ENCODE measurements at places on chromosomes 12 and 14.

DNA sequence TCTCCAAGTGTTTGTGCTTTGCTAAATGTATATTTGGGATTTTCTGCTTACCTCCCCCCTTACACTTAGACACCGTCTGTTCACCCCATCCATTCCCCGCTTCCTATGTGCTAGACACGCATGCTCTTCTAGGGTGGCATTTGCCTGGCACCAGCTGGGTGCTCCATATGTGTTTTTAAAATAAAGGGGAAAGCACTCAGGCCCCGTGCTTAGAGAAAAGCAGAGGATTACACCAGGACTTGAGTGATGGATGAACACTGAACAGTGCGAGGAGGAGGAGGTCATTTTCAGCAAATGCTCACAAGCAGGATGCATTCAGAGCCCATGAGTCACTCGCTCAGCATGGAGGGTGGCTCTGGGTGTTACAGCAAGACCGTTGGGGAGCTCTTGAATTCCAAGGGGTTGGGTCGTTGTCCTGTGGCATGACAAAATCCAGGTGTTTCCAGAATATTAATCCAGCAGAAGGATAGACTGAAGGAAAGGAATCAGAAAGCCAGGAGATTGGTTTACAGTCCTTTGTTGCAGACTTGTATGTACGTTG, 2.9 kb upstream of the BDKRB1 start:
- DNase-seq: peak; percentile 44

- DNase-seq: peak; percentile 77
Measured at GRCh38 chr14:55416866-55417265, 5.2 kb upstream of the ATG14 start.

GRCh38 chr14:91389150-91389549, 28.5 kb downstream of the CCDC88C start:
- DNase-seq: no peak

- no peak for DNase-seq
Measured at GRCh38 chr12:31035226-31035625, 38.4 kb upstream of the DDX11 start.

DNA sequence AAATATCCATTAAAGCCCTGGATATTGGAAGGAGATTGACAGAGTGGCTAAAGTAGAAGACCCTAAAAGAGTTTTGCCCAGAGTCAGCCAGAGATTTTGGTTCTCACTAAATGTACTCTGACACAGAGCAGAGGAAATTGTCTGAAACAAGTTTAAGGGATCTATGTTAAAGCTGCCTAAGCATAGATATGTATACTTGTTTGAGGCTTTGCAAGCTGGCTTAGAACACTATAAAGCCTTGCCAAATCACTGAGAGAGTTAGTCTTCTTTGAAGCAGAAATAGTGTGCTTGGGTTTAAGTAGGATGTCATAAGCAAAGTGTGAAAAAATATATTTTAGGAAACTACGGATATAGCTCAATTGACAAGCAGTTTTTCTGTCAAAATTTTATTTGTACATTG, 653.5 kb downstream of the FSCB start:
- no peak for DNase-seq

DNA sequence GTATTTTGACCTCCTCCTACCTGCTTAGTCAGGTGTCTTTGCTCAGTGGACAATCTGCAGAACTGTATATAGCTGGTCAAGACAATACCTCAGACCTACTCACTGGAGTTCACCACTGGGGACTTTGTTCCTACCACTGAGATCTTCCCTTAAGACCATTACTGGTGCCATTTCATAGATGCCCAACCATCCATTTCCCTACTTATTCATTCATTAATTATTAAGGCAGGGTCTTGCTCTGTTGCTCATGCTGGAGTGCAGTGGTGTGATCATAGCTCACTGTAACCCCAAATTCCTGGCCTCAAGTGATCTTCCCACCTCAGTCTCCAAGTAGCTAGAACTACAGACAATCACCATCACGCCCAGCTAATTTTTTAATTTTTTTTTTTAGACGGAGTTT, 22.8 kb upstream of the CRADD start:
- DNase-seq: no peak

GRCh38 chr14:99604766-99605298, 825 bp upstream of the CCDC85C start:
- DNase-seq: peak; percentile 75

- DNase-seq: peak; percentile 96
Measured at GRCh38 chr12:91870872-91871707, 274.6 kb downstream of the BTG1 start.

DNA sequence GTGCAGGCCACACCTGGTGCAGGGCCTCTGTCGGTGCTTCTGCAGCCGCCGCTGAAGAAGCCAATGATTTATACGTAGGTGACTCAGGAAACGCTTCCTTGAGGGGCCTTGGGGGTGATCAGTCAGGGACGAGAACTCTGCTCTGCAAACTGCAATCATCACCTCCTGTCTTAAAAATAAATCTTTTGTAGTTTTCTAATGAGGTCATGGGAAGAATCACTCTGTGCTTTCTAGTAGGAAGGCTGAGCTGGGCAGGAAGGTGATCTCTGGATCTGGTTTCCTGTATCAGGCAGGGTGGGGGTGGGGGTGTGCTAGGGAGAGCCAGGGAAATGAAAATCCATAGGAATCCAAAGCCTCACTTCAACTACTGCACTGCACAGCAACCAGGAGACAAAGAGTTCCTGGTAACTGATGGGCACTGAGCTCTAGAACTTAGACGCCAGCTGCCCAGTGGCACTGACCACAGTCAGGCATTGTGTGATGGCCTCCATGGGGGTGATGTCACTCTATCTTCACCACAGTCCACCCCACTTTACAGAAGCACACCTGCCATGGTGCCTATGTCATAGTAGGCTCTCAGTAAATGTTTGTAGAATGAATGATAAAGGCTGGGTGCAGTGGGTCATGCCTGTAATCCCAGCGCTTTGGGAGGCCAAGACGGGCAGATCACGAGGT, 292.4 kb upstream of the PWP1 start:
- DNase-seq: no peak

DNA sequence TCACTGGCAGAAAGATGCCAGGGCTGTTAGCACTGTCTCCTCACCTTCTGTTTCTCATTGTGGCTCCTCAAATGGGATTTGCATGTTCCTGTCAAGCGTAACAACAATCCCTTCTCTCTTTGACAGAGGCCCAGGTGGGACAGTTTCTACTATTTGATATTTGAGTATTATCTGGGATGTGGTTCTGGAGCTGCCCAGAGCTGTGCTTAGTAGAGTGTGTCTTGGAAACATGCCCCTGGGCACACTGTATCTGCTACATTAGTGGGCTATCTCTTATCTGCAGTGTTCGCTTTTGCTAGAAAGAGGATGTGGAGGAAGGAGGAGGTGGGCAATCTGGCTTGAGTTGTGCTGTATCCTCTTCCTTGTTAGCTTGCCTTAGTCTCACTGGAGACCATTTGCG, 3.8 kb upstream of the ACADS start:
- DNase-seq: no peak

GRCh38 chr14:26398616-26399015, 199.2 kb downstream of the NOVA1 start:
- DNase-seq: no peak

- DNase-seq: no peak
Measured at GRCh38 chr14:52878946-52879345, 71.9 kb downstream of the FERMT2 start.

DNA sequence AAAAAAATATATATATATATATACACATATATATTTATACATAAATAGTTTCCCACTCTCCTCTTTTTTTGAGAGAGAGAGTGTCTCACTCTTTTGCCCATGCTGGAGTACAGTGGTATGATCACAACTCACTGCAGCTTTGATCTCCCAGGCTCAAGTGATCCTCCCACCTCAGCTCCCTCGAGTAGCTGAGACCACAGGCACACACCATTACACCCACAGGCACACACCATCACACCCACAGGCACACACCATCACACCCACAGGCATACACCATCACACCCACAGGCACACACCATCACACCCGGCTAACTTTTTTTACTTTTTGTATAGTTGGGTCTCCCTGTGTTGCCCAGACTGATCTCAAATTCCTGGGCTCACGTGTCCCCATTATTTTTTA, 14.1 kb upstream of the GAPDH start:
- no peak for DNase-seq

DNA sequence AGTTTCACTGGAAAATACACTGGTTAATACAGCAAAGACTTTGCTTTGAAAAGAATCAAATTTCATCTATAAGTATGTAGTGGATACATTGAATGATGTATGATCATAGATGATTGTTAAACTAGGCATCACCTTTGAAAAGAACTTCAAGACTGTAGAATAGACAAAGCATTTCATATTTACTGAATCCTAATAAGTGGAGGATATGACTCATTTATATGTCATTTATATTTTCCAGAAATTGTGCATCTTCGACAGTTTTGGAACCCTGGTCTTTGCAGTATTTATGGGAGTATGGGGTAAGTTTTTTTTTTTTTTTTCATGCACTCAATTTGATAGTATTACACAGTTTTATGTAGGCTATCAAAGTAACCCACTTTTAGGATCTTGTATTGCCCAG, 161.9 kb downstream of the ANO6 start:
- no peak for DNase-seq

Data from DMS53 (cell line).